Activated CD8-positive, alpha-beta memory T cell treated with anti-CD3 and anti-CD28 coated beads, Interleukin-2, amount 10 ng/mL, durations not matched to agents 7 days and 5 days (primary cell): ENCODE measurements at places on chromosomes 12 and 14. TPM values are rescaled to one million over a fixed set of nuclear protein-coding genes. Genes with fewer than 3 reads are reported as not detected.

DNA sequence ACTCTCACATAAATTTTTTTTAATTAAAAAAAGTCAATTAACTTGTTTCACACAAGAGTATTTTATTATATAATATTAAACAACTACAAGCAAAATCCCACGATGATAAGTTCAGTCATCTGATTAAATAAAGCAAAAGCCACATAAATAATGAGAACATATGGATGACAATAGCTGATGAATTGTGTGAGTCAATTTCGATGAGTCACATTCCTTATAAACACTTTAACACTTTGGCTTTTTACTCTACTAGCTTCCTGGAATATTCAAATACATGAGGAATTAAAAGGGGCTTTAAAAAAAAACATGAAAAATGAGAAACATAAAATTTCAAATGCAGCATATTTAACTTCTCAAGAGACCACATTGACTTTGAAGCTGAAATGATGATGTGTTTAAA is 95.3 kb downstream of the BCAT1 start:
- DNase-seq, result no peak

DNA sequence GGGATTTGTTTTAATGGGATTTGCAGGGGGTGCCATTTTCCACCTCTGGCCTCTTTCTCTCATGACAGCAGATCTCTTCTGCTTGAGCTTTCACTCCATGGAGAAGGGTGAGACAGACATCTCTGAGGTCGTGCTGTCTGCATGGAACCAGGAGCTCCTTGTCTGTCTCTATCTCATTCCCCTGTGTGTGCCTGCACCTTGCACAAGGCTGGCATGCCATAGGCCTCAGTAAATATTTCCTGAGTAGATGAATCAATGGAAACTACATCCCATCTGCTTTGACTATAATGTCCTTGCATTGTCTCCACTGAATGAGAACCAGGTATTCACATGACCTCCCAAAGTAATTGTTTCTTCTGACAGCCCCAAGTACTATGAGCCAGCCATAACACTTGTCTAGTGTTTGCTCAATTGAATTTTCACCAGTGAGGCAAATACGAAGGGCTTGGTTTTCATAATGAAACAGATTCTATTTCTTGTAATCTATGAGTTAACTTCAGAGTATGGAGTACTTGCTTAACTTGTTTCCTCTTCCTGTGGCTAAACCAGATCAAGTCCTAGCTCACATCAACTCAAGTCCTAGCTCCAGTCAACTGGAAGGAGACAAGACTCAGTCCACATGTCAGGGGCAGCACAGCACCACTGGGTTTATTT is 32.3 kb downstream of the KCNK13 start:
- DNase-seq, result no peak

DNA sequence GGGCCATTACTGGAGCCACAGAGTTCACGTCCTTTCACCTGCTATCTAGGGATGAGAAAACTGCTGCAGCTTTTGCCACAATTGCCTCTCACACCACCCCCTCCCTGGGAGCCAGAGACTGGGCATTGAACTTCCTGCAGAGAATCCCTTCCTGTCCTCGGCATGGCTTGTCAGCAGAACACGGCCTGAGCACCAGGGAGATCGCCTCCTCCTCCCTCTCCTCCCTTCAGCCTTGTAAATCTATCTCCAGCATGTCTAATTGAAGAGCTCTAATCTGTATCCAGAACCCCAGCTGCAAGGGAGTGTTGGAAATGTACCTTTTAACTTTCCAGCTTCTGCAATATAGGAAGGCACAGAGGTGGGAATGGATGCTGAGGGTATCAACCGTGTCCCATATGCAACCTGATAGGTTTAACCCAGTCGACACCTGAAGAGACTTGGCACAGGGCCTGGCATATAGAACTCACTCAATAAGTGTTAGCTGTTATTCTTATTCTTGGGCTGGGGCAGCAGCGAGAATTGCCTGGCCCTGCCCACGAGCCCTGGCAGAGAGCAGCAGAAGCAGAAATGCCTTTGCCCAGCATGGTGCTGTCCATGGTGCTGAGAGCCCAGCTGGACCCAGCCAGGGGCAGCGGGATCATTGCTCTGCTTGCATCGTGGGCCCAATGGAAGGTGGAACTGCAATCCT is 26.8 kb downstream of the TMEM63C start:
- DNase-seq, result peak; percentile 72

DNA sequence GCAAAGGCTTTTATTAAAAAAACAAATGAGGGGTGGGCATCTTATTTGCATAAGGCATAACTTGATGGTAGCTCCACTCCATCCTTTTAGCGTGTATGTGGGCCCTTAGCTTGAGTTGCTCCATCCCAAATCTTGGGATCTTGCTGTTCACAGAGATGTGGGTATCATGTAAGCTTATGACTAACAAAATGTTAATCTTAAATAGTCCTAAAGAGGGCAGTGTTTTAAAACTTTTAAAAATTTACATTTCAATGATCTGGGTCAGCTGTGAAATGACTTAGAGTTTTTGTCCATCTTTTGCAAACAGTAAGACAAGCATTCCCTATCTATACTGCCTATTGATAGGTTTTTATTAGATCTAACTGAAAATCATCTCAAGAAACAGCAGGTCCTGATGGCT is 86.0 kb downstream of the SLCO1A2 start:
- no peak for DNase-seq

GRCh38 chr12:112413855-112414625 is 4.6 kb upstream of the RPL6 start:
- no peak for DNase-seq

GRCh38 chr12:14264316-14264715 is 101.2 kb upstream of the ATF7IP start:
- no peak for DNase-seq

DNA sequence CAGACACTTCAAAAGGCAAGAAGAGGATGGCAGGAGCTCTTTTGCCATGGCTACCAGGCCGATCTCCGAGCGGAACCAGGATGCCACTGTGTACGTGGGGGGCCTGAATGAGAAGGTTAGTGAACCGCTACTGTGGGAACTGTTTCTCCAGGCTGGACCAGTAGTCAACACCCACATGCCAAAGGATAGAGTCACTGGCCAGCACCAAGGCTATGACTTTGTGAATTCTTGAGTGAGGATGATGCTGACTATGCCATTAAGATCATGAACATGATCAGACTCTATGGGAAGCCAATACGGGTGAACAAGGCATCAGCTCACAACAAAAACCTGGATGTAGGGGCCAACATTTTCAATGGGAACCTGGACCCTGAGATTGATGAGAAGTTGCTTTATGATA is 9.8 kb downstream of the GARIN2 start:
- DNase-seq, result no peak

DNA sequence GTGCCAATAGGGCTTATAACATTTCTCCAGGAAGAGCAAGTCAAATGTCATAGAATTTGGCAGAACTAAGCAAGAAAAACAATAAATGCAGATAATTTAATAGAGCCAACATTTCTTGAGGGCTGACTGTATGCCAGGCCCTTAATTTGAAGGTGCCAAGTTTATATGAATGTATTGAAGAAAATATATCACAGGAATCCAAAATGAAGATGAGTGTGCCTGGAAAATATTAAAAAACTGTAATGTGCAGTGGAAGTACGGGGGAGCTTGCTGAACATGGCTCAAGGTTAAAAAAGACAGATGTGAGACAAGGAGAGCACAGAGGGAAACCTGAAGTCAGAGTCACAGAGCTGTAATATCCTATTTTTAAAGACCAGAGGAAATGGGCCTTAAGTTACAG is 16.4 kb downstream of the NR1H4 start:
- DNase-seq, result no peak

- DNase-seq, result peak; percentile 47
Measured at GRCh38 chr12:114625294-114625851, 58.6 kb downstream of the TBX3 start.

DNA sequence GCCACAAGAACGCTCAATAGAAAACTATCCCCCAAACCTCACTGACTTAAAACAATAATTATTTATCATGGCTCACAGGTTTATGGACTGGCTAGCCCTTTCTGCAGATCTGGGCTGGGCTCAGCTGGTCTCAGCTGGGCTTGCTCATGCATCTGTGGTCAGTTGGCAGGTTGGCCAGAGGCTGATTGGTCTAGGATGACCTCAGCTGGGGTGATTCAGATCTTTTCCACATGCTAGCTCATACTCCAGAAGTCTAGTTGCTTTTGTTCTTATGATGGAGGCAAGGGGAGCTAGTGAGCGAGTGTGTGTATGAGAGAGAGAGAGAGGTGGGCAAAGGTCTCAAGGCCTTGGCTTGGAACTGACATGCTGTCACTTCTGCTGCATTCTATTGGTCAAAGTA is 181.2 kb upstream of the NRXN3 start:
- no peak for DNase-seq

DNA sequence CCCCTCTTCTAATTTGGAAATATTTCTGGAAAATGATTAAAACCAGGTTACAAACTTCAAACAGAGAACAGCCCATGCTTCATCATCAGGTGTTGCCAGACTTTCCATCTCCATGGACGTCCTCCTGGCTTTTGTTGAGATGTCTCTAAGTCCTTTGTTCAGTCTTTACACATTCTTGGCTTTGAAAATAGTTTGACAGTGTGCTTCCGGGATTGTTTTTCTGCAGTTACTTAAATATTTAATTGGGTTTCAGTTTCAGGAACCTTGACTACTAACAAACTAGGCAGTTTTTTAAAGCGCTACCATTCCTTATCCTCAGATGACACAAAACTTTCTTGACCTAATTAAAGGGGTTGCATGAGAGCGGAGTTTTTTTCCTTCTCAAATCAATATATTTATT is 47.8 kb downstream of the GOLGA5 start:
- DNase-seq, result no peak

DNA sequence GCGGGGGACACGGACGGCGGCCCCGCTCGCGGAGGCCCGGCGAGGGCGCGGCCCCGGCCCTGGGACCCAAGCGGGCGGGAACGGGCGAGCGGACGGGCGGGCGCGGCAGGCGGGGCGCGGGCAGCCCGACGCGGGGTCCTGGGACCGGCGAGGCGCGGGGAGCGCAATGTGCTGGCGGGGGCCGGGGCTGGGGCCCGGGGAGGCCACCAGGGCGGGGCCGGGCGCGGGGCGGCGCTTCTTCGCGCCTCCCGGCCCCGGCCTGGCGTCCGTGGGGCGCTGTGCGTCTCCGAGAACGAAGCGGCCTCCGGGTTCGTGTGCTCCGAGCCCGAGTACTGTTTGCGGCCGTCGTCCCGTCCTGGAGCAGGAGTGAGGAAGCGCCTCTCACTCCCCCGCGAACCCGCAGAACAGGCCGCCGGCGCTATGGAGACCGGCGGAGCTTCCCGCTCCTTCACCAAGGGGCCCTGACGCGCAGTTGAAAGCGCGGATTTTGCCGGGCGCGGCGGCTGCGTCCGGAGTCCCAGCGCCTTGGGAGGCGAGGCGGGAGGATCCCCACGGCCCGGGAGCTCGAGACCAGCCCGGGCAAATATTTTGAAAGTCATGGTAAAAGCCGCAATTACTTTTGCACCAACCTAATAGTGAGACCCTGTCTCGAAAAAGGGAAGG is 420 bp upstream of the ANKLE2 start:
- peak; percentile 87 for DNase-seq

DNA sequence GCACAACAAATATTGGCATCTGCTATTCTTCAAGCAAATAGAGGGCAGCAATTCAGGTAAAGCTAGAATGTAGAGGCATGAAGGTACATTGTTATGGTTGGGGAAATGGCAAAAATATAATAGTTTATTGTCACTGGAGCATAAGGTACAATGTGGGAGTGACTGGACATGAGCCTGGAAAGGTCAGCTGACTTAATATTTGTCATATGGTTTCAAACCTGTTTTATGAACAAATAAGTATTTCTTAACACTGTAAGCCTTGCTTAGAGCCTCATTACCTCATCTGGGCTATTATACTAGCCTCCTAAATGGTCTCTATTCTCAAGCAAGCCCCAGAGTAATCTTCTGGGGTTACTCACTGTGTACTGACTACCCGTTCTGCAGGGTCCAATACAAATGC is 33.7 kb downstream of the FAM177A1 start:
- no peak for DNase-seq

DNA sequence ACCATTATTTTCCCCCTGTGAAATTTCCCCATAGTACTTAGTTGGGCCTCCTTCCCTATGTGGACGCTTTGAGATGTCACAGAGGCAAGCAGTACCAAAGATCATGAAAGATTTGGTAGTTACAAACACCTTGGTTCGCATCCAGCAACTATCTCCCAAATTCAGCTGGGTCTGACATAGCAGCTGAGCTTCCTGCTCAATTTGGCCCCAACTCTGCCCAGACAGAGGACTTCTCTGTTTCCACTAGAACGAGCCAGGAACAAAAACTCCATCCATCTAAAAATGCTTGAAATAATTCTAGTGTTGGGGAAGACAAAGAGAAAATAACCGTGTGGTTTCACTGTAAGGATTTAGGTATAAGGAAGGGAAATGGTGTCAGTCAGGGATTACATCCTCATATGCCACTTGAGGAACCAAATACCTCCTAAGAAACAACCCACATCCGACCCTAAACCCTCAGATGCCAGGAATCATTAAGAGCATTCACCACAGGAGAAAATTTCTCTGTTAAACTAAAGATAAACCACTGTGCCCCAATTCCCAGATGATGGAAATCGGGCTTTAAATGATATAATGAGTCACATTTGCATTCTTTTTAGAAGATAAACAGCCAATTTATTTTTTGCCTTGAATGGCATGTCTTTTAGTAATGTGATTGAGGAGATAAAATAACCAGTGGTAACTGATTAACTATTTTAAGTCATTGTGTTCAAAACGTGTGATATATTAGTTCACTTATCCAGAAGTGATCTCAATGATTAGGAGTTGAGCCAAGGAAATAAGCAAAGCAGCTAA is 103.7 kb upstream of the IFNG-AS1 start:
- no peak for DNase-seq

GRCh38 chr12:46461907-46462640 is 89.5 kb upstream of the SLC38A2 start:
- no peak for DNase-seq

- DNase-seq, result no peak
Measured at GRCh38 chr12:118544569-118544968, 168.2 kb downstream of the SUDS3 start.

- peak; percentile 49 for DNase-seq
Measured at GRCh38 chr12:15278816-15279658, 43.3 kb upstream of the PTPRO start.

- DNase-seq, result no peak
Measured at GRCh38 chr14:81402123-81402495, 2.0 kb upstream of the STON2 start.

DNA sequence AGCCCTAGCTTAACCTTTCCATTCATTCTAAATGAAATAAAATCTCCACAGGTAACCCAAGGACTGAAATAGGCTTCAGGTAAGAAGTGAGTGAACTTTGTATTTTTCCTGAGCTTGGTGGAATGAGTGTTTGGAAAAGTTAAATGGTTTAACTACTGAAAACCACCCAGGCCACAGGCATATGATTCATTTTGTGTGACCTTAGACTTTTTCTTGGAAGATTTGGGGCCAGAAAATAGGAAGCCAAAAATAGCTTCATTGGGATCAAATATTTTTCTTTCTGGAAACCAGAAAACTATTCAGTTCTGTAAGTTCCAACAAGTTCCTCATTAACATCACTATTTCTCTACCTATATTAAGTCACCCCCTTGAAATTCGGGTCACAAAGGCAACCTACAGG is 212.6 kb downstream of the PCNX1 start:
- DNase-seq, result no peak

Gene OTX2
- total RNA-seq, result not detected

Gene CYP46A1
- total RNA-seq, result not detected

Gene APOF
- not detected for total RNA-seq

Gene LRCOL1
- total RNA-seq, result not detected

Gene CALM1
- total RNA-seq, result 673 TPM

Gene AVPR1A
- total RNA-seq, result not detected

Gene FLVCR2
- total RNA-seq, result 2.1 TPM

Gene ELK3
- total RNA-seq, result 16.1 TPM

Gene RASSF9
- total RNA-seq, result not detected

Gene ARHGEF40
- total RNA-seq, result 0.09 TPM
